Fibroblast of skin of abdomen (primary cell): ENCODE measurements at places on chromosomes 3 and 15.
A peak's percentile ranks its signal among the peaks of the same experiment; 100 is the strongest.

GRCh38 chr3:49976942-49977341 lies 37.0 kb downstream of the RBM6 start:
- no peak for DNase-seq

DNA sequence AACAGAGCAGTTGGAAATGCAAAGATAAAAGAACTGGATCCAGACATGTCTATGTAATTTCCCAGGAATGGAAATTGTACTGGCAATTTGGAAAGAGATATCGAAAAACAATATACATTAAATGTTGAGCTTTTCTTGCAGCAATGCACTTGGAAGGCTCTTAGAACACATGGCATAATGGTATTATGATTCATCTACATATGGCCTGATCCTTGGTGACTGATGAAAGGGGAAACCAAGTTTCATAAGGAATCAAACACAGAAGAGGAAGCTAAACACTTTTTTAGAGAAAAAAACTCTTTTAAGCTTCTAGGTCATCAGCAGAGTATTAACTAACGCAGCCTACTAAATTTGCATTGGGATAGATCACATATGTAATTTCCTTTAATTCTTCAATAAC lies 12.4 kb upstream of the GREM1 start:
- DNase-seq, result peak; percentile 89

DNA sequence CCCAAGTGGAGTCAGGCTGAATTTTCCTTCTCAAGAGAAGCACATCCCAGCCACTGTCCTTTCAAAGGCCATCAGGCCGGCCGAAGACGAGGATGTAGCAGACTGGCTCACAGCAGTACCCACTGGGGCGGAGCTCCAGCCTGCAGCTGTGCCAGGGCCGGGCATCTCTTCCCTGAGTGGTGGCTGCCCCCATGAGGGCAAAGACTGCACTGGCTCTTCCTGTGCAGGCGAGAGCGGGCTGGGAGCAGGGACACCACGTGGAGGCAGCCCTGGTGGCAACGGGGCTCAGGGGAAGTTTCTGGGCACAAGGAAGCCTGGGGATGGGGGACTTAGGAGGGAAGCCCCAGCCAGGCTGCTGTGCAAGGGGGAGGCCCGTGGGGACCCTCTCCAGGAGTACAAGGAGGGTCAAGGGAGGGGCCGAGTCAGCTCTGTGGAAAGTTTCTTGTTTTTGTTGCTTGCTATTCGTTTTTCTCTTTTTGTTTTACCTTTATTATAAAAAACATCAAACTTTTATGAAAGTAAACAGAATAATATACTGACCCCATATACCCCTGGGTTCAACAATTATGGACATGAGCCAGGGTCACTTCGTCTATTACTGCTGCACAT lies 66.1 kb downstream of the RPN1 start:
- peak; percentile 72 for DNase-seq

- no peak for DNase-seq
Observed at GRCh38 chr15:68554721-68555678, 23.8 kb upstream of the CORO2B start.

DNA sequence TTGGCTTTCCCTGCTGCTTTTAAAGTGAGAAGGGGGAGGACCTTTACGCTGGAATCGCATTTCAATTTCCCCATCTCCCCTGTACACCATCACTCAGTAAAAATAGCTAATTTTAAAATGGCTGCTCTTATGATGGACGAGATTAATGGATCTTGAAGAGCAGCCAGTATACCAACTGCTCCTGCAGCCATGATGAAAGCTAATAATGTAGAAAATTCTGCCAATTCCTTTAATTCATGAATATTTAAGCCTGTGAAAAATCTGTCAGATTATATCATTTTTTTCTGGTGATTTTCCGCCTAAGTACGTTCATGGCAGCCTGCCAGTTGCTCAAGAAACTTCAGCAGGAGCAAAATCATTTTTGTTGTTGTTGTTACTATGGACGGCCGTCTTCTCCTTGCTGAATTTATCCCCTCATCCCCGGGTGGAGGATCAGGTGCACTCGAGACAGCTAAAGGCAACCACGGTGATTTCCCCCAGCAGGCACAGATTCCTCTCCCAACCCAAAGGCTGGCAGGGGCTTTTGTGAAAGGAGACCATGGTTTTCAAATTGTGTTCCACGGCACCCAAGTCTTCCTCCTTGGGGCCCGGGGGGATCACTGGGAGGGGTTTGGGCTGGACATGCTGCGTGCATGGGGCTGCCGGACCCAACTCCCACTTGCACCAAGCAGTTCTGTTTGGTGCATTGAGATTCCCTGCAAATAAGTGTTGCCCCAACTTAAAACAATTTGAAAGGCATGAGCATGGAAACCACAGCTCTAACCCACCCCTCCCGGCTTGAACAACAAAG lies 289.6 kb downstream of the UACA start:
- peak; percentile 23 for DNase-seq

GRCh38 chr3:50815844-50816243 lies 141.1 kb downstream of the DOCK3 start:
- no peak for DNase-seq

- no peak for DNase-seq
Observed at GRCh38 chr3:197465197-197465995, 90.4 kb downstream of the BDH1 start.

DNA sequence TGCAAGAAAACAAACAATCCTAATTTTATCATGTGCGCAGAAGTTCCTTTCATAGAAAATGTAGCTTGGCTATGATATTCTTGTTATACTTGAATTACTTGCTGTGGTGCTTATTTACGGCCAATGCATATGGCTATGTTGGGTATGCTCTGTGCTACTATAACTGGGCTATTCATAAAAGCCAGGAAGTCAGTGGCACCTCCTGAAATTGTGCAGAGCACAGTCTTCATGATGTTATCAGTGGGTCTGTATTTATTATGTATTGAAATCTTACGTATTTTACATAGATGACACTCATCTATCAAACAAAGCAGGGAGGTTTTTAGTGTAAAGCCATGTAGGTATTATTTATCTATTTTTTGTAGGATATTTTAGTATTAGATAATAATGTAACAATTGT lies 196.5 kb upstream of the NAALADL2 start:
- no peak for DNase-seq

- no peak for DNase-seq
Observed at GRCh38 chr15:60546744-60547143, 67.8 kb upstream of the ICE2 start.

- DNase-seq, result peak; percentile 85
Observed at GRCh38 chr3:94440767-94441493, 378.1 kb downstream of the NSUN3 start.

DNA sequence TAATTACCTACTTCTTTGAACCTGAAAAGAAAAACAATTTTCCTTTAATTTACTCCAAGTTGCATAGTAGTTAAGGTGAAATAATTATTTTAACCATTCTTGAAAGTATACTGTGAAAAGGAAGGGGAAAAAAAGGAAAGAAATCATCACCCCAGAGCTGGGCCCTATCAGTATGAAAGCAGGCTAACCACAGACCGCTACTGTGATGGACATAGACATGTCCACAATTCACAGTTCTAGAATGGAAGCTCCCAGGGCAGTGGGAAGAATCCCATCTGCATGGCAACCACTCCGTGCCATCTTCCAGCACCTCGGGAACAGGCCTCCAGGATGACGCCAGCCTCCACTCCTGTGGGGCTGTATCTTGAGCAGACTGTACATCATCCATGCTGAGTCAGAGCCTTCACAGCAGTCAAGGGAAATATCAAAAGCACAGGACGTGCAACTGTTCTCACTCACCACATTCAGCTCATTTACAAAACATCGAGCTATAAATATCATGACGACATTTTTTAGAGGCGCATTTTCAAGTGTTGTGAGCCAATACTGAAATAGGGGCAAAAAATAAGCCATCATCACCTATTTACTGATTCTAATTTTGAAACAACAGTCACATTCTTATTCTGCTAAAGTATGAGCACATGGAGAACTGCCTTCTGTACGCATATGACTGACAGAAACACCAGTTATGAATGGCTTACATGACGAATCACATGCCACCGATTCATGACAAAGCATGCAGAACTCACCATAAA lies 119.7 kb downstream of the SNRK start:
- peak; percentile 76 for DNase-seq

DNA sequence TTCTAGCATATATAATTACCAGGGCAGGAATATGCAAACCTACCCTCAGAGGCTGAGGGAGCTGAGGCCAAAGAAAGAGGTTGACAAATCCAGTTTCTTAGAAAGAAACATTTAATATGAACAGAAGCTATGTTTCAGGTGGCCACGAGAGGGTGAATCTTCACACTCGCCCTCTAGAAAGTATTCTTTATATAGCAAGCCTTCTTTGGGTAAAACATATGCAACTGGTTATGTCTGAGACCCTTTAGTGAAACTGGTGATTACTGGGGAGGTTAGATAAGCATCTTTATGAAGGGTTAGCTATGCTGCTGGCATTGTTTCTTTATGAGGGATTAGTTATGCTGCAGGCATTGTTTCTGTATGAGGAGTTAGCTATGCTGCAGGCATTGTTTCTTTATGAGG lies 50.7 kb upstream of the GOLGA6L2 start:
- no peak for DNase-seq

- no peak for DNase-seq
Observed at GRCh38 chr3:46542344-46542743, 23.8 kb downstream of the LRRC2 start.
